Germinal center (tissue), 1 donor: ENCODE measurements at places on chromosomes 1 and 21.

DNA sequence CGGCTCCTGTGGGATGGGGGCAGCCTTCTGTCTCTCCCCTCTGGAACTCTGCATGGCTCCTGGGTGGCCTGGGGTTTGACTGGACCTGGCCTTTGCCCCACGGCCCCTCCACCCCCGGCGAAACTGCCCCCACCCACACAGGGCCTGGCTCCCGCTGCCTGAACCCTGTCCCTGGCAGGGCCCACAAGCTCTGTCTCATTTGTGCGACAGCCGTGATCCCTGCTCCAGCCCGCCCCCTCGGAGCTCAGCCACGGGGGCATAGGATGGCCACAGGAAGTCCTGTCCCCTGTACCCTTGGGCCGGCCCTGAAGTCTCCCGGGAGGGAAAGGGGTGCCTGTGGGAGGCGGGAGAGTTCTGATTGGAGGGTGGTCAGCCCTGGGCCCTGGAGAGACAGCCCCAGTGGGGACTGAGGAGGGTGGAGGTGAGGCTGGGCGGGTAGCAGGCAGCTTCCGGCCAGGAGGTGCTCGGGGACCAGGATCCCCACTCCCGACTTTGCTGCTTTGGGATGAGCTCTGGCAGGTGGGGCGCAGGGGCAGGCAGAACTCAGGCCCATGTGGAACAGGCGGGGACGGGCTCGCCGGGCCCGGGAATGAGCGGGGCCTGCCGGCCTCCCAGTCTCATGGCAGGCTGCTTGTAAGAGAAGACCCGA, 45.1 kb downstream of the SLX9 start:
- no peak for DNase-seq

DNA sequence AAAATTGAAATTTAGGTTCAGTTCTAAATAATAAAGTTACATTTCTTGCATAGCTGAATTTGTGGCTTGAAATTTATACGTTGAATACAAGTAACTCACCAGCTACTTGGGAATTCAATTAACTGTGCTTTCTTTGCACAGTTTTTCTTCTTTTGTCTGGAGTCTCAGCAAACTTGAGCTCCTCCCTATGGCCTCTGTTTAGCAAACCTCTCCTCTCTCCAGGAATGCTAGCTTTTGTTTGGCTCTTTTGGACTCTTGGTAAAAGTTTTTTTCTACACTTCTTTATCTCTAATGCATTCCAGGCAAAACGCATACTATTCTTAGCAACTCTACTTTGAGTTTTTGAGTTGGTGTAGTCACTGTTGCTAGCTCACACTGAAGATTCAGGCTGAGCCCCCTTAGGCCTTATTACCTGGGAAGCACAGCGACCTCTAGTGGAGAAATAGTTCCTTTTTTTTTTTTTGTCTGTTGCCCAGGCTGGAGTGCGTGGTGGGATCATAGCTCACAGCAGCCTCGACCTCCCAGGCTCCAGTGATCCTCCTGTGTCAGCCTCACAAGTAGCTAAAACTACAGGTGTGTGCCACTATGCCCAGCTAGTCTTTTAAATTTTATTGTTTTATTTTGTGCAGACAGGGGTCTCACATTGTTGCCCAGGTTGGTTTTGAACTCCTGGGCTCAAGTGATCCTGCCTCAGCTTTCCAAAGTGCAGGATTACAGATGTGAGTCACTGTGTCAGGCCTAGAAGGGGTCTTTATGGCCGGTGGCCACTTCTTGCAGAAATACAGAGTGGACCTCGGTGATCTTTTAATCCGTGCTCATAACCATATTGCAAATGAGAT, 61.7 kb downstream of the CASQ2 start:
- DNase-seq: no peak

DNA sequence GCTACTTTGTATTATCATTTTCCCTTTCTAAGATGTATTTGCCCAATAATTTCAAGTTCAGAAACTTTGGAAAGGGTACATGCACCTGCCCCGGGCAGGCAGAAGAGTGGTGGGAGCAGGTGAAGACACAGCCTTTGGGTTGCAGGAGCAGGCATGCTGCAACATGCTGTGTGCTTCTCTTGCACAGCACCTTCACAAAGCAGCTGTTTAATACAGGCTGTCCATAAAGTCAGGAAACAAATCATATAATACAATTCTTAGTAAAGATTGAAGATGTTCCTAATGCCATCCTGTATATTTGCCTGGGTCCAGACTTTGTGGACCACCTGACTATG, 182.9 kb downstream of the ZNF281 start:
- DNase-seq: no peak

DNA sequence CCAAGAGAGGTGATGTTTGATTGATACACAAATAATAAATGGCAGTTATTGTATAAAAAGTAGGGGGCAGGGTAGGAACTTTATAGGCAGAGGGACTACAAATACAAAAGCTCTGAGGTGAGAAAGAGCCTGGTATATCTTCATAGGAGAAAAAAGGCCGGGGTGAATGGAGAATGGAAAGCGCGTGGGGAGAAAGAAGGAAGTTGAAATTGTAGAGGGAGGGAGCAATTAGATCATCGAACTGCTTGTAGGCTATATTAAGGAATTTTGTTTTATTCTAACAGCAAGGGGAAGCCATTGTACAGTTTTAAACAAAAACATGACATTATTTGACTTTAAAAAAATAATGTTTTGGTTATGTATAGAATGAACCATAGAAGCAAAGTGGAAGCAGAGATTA, 147.4 kb downstream of the PDE4B start:
- DNase-seq: no peak

DNA sequence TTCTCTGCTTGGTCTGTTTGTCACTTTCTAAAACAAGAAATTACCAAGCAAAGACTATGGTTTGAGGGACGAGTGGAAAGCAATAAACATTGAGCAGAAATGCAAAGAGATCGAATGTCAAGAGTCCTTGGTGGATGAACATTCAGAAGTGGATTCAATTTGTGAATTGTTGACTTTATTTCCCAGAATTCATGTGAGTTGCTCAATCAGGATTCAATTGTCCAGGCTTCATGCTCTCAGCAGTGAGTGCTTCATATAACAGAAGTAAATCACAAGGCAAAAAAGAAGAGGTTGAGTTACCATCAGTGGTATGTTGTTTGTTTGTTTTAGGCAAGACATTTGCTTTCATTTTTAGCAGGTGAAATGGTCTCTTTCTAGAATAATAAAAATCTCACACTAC, 31.9 kb downstream of the NGF start:
- DNase-seq: no peak

DNA sequence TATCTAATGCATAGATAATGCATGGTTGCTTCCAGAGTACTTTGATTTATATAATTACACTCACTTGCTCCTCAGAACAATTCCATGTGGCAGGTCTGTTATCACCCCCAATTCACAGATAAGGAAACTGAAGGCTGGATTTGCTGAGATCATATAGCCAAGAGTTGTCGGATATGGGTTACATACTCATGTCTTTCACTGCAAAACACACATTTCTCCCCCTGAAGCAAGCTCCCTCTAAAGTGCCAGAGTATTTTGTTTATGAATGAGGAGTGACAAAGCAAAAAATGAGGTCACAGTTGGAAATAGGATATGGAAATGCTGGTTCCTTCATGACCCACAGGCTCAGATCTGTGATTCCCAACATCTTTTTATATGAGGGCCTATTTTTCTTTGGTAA, 134.2 kb downstream of the ROR1 start:
- DNase-seq: no peak

- no peak for DNase-seq
These were observed 16.6 kb upstream of the GBP6 start for GRCh38 chr1:89347296-89347695.

DNA sequence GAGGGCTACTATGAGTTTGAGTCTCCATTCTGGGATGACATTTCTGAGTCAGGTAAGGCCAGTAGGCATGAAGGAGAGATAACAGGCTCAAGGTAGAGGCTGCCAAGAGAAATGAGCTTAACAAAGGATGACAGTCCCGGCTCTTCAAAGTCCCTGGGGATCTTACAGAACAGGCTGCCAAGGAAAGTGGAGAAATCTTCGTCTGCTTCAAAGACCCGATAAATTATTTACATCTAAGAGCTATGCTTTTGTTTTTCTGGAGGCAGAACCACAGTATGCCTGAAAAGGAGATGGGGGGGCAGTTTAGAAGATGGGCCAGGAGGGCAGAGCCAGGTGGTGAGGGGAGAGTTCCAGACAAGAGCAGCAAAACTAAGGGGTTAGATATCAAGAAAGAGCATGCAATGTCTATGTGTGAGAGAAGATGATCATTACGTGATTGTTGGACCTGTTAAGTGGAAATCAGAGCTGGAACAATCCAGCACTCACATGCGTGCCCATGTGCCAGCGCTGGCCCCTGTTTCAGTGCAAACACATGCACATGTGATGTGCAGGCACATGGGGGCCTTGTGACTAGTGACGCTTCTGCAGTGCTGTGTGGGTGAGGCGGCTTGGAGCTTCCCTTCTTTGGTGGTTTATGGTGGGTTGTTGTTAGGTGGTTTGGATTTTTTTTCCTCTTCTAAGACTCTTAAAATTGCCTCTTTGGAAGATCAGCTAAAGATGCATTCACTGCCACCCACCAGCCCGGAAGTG, 25.7 kb downstream of the CAMK1G start:
- DNase-seq: no peak

DNA sequence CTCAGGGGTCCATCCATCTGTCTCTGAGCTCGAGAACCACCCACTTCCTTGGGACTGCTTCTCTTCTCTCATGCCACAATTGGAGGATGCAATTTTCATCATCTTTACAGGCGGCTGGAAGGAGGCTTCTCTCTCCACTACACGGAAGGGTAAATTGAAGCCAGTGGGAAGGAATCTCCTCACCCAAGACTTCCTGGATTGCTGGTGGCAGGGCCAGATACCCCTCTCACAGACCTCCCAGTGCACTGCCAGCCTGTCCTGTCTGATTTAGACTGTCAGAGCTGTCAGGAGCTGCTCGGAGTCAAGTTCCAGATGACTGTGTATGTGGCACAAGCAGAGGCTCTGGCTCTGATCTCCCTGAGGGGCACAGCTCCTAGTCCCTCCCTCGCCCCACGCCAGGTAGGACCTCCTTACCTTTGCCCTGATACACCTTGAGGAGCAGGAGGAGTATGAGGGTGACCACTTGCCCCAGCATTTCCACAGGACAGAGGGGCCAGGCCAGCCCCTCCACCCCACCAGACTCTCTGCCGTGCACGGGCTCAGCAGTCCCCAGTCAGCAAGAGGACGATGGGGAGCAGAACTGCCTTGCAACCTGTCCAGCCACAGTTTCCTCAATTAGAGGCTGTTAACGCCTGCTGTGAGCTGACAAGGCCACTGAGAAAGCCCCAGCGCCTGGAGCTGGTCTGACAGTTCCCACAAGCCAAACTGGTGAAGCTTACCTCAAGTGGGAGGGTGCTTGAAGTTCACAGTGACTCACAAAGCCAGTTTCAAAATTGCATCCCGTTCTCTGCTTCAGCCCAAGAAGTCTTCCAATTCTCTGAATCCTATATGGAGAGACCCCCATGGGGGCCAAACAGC, at the start of gene CD244:
Gene CD244, minus strand, starts transcription at position 685 of the 858 bp plus-strand sequence. Its CDS starts 210 bp downstream, at position 475.
- no peak for DNase-seq

GRCh38 chr1:223504741-223505140, 111.5 kb downstream of the CCDC185 start:
- DNase-seq: no peak

GRCh38 chr1:218395916-218396315, 50.8 kb downstream of the TGFB2 start:
- no peak for DNase-seq

DNA sequence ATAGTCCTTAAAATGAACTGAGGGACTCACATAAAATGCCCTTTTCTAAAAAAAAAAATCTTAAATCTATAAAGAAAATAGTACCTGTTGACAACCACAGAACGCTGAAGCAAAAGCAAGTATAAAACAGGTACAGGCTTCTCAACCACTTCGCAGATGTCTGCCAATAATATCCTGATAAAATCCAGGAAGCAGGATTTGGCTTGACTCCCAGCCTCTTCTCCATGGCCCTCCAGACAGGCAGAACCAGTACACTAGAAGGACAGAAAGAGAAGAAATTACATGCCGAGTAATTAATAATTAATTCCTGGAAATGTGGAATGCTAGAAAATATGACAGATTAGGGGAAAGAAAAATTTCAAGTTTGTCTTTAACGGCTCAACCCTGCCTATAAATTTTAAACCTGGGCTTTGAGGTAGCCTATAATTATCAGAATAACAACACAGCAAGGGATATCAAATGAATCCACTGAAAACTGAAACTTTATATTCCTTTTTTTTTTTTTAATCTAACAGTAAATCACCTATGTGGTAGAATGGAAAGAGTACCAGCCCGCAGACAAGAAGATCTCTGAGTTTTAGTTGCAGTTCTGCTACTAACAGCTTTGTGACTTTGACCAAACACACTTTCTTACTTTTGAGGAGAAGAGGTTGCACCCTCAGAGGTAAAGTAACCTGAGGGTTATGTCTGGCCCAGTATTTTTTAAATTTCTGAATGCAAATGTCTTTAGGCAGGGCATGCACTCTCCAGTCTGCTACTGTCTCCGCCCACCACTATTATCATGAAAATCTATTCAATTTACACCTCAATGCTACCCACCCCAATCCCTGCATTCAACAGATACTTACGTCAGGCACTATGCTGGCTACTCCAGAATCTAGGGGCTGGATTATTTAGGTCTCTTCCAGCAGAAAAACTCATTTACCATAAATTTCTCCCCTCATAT, 2.7 kb downstream of the KIAA0319L start:
- no peak for DNase-seq

DNA sequence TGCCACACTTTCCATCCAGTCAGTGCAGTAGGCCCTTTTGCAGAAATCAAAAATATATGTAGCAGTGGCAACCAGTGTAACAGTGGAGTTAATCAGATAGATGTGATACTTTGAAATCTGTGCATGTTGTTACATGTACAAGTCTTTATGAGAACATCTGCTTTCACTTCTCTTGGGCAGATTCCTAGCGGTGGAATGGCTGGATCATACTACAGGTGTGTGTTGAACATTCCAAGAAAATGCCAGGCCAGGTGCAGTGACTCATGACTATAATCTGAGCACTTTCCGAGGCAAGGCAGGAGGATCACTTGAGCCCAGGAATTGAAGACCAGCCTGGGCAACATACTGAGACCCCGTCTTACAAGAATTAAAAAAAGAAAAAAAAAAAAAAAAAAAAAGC, 55.3 kb downstream of the GNB1 start:
- no peak for DNase-seq

DNA sequence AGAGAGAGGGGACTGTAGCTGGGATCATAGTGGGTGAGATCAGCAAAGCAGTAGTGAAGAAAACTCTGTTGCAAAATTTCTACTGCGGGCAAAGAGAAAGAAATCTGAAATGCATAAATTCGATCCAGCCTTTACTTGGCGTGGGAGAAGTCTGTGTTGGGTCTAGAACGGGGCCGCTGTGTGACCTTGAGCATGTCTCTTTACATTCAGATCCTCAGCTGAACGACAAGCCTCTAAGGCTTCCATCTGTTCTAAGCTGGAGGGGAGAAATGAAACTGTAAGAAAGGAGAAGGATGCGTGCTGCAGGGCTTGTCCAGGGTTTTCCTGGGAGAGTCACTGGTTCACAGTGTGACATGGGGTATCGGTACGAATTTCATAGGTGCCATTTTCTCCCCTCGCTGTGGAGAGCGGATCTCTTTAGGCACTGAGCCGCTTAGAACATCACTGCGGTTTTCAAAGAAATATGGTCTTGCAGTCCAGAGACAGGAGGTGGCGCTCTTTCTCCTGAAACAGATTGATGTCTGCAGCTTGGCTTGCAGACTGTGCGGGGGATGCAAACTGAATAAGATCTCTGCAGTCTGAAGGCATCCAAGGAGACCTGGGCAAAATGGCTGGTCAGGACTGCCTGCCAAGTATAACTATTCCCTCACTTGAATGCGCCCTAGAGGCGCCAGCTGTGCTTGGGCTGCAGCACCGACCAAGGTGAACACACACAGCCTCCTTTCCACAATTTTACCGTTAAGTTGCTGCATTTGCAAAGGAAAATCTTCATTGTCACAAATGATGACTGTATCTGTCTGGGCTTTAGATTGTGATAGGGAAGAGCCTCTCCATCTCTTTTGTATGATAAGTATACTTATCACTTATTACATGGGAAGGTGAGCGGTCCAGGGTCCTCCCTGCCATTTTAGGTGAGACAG, 104.1 kb downstream of the XCL2 start:
- DNase-seq: peak; percentile 16
